Stimulated activated CD4-positive, alpha-beta T cell treated with anti-CD3 and anti-CD28 coated beads, Interleukin-1b, Interleukin-23, amount 100 ng/mL, for 24 hours (primary cell): ENCODE measurements at places on chromosomes 7 and 10.

DNA sequence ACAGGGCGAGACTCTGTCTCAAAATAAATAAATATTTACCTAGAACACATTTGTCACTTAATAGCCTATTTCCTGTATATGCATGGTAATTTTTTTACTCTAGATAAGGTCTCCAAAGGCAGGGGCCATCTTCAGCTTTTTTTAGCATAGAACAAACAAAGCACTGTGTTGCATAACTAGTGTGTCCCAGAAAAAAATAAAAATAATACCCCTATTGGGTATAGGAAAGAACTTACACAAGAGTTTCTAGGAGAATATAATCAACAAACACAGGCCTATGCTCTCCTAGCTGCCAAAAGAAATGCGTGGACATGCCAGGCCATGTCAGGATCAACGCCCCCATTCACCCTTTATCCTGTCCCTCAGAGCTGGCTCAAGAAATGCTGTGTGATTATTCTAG is 103.6 kb downstream of the PARD3 start:
- no peak for DNase-seq

DNA sequence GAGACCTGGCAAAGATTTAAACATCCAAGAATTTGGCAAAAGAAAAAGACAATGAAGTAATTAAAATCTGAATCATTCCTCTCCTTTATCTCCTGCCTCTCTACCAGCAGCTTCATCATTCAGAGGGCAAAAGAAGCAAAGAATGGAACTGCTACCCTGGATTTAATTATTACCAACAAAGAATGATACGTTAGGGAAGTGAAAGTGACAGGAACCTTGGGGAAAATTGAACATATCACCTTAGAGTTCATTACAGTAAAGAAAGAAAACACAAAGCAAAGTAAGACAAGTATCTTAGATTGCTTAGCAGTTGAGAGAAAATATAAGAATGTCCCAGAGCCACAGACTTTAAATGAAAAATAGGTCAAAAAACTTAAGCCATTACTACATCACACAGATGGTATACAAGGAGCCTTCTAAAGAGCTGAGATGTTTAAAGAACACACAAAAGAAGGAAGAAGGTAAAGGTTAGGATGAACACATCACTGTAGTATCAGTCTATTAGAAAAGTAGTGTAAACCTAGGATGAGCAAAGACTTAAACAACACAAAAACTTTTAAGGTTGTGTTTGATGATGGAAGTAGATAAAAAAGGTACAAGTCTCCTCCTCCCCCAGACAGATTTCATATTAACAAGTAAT is 17.5 kb downstream of the CTNNA3 start:
- no peak for DNase-seq

DNA sequence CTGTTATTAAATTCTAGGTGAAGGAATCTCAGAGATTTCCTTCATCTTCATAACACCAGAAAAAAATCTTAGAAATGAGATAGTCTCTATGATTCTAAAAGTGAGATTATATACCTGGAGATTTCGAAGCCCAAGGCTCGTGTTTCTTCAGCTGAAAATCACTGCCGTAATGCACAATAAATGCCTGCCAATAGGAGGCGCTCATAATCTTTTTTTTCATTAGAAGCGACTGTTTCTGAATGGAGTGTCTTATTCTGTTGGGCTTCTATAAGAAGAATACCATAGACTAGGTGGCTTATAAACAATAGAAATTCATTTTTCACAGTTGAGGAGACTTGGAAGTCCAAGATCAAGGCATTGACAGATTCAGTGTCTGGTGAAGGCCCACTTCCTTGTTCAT is 294.7 kb downstream of the PRKG1 start:
- no peak for DNase-seq

- no peak for DNase-seq
These were observed 150.2 kb upstream of the CACNA2D1 start for GRCh38 chr7:82593780-82594179.

DNA sequence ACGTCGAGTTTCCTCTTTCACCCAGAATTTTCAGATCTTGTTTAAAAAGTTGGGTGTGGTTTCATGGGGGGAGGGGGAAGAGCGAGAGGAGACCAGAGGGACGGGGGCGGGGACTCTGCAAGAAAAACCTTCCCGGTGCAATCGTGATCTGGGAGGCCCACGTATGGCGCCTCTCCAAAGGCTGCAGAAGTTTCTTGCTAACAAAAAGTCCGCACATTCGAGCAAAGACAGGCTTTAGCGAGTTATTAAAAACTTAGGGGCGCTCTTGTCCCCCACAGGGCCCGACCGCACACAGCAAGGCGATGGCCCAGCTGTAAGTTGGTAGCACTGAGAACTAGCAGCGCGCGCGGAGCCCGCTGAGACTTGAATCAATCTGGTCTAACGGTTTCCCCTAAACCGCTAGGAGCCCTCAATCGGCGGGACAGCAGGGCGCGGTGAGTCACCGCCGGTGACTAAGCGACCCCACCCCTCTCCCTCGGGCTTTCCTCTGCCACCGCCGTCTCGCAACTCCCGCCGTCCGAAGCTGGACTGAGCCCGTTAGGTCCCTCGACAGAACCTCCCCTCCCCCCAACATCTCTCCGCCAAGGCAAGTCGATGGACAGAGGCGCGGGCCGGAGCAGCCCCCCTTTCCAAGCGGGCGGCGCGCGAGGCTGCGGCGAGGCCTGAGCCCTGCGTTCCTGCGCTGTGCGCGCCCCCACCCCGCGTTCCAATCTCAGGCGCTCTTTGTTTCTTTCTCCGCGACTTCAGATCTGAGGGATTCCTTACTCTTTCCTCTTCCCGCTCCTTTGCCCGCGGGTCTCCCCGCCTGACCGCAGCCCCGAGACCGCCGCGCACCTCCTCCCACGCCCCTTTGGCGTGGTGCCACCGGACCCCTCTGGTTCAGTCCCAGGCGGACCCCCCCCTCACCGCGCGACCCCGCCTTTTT is at the start of gene VIM:
VIM (plus strand) TSS at position 151 of the 925 bp plus-strand sequence. CDS start 1,182 bp downstream, outside the sequence.
- DNase-seq, result peak; percentile 80

DNA sequence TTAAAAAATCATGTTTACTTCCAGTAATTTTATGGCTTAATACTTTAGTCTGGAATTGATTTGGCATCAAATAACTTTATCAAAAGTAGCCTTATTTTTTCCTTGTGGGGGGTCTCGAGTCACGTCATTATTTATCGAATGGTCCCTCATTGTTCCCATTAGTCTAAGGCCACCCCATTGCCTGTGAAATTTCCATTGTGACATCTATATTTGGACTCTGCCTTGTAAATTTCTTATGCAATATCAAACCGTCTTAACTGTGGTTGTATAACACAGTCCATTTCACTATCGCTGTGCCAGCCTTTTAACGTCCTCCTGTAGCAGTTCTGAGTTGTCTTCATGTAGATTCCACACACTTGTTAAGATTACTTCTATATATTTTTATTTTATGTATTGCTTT is 103.9 kb upstream of the RET start:
- DNase-seq, result no peak
